Putamen (tissue), 1 donor: ENCODE measurements at places on chromosomes 3 and 15.

DNA sequence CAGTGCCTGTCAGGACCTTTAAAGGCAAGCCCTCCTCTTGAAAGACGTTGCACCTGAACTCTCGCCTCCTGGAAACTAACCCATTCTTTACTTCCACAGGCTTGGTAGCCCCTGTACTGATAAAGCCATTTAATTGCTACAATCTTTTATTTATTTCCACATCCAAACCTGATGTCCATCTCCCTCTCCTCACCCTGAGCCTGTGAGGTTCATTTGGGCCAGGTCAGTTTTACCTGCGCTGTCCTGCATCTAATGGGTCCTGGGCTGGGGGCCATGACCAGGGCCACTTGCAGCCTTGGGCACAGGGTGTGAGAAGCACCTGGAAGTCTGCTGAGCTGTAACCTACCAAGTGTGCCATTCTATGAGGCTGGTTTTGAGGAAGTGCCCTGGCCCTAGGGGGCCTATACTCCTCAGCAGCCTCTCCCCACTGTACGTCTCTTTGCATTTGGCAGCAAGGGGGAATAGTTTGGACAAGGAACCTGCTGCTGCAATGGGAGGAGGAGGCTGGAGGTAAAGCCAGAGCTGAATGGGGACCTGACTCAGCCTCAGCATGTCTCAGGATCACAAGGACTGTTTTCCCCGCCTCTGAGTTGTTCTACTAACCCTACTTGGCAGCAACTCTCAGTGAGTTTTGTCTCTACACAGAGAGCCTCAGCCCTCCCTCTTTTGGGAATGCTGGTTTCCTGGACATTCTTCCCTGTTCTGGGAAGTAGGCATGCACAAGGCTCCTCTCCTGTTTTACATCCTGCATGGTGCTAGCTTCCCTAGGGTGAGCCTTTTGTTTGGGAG is 53.8 kb downstream of the WDR76 start:
- DNase-seq = no peak

DNA sequence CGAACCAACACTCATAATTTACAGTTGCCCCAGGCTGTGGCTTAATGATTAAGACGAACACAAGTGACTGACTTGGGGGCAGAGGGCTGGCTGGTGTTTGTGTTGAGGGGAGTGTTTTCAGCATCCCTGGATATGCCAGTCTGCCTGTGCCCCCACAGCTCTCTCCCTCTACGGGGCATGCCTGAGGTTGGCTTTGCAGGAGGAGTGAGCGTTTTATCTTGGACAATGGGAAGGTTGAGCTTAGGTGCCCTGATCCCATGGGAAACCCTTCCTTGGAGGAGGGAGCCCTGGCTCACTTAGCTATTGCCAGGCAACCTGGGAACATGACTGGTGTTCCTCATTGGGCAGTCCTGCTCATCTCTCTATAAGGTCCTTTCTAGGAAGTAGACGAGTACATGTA is 17.6 kb downstream of the FAM107A start:
- DNase-seq = no peak

DNA sequence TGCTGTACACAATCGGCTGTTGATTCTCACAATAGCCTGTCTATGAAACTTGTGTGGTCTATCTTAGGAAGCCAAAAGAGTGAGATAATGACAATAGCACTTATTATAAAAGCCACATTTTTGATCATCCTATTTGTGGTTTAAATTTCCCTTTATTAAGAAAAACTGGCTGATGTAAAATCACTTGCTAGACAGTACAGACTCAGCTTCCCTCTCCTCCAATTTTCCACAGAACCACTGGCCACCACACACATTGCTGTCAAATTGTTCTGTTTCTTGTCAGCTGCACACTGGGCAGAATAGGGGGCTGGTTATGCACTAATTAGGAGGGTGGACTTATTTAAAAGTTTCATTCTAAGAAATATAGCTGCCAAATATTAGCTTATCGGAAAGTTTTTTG is 425.9 kb downstream of the EPHA3 start:
- no peak for DNase-seq

GRCh38 chr3:24199300-24199699 is 254.2 kb downstream of the NR1D2 start:
- DNase-seq = no peak

- no peak for DNase-seq
Observed at GRCh38 chr3:30648670-30649357, 42.4 kb downstream of the TGFBR2 start.

DNA sequence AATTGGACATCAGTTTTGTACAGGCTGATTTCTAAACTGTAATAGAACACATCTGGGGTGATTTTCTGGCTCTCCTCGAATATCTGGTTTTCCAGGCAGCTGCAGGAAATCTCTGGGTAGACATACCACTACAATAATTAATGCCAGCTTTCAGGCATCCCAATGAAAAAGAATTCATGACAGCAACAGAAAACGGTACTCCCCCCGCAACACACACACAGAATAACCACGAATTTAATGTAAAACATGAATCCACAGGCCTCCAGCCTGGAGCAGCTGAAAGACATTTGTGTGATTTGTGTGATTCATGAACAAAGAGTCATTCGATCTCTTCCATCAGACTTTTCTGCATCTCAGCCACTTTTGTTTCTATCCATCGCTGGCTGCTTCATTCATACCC is 262.2 kb downstream of the MAGI1 start:
- DNase-seq = no peak
